ENCODE measurements at places on chromosomes 5 and 9.
A peak's percentile ranks its signal among the peaks of the same experiment; 100 is the strongest.

DNA sequence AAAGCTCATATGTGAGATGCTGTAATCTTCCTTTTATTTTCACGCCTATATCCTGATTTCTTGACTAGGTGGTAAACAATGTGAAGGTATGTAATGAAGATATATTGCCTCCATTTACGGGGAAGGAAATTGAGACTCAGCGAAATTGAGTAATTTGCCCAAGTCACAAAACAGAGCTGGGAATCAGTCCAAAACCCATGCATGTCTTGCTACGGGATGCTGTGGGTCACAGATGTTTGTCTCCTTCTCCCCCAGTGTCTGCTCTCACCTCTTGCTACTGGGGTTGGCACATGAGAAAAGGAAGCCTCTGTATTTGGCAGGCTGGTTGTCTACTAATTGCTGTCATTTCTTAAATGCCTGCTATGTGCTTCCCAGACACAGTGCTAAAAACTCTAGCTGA is 53.7 kb upstream of the TEX48 start:
- DNase-seq = no peak

- no peak for DNase-seq
Observed at GRCh38 chr9:5025416-5025815, 40.3 kb downstream of the JAK2 start.

DNA sequence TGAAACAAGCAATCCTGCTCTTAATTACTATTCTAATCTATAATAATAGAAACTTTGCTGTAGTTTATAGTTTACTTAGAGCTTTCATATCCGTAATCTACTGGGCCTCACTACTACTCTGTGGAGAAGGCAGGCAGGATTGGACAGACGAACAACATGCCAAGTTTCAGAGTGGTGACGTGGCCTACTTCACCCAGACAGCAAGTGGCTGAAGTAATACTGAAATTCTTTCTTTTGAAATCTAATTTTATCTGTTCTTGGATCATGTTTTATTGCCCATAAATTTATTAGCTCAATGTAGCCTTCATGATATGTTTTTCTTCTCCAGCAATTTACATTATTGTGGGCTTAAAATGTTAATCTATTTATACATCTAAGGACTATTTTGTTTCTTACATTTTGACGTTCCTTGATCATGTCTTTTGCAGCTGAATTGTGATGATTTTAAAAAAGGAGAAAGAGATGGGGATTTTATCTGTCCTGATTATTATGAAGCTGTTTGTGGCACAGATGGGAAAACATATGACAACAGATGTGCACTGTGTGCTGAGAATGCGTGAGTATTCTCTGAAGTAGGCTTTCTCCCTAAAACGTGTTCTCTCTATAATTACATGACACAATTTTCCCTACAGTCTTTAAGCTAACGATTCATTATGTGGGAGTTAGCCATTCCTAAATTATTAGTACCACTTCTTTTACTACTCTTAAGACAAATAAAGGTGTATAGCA is 22.4 kb downstream of the SPINK5 start:
- no peak for DNase-seq

DNA sequence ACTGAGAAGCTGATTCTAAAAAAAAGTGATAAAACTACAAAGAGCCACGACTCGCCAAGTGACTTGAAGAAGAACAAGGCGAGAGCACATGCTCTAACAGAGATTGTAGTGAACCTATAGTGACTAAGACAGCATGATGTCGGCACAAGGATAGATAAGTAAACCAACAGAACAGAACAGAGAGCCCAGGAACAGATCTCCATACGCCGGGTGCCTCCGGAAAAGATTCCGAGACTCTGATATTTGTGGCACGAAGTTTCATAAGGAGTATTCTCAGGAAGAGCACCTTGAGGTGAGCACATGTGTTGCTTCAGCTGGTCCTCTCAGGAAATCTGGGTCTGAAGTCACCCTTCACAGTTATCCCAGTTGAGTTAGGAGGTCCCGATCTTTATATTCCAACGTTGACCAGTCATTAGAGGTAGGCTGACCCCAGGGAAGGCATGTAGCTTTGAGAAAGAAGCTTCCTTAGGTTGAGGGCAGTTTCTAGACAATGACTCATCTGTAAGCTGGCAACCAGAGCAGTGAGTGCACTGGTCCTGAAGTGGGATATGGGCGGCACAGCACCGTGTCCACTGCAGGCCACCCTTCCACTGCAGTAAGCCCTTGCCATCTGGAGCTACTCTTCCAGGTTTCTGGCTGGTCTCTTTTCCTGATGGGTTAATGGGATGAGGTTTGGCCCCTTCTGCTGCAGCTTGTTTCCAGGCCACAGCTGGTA is 13.6 kb upstream of the CLK4 start:
- DNase-seq = no peak

GRCh38 chr5:3359642-3360041 is 236.0 kb upstream of the IRX1 start:
- no peak for DNase-seq

DNA sequence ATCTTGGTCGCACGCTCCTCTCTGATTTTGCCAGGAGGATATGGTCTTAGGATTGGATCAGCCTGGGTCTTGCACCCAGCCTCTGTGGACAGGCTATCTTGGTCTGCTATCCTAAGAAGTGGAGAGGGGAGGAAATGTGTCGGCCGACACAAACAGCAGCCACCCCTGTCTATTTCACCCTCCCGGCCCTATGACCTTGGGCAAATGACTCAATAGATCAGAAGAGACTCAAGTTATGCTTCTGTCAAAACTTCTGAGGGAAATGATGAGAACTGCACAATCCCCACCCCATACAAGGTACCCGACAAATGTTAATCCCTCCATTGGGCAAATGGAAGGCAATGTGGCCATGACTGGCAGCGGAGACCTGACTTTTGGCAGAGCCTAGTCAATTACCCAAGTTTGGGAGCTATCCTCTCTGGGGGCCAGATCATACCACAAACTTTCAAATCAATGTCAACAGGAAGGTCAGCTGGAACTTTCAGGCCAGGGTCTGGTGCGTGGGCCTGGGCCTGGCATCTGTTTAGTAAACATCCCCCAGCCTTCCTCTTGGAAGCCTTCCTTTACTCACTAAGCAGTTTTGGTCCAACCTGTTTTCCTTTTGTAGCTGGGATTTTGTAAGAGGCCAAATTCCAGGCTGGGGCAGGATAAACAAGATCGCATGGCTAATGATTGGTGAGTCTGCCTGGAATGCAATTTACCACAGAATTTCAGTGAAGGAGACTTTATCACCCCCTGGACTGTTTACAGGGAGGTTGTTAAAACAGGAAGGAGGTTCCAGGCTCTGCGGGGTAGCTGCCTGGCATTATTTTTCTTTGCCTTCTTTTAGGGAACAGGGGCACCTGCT is 64.2 kb upstream of the CPEB4 start:
- peak; percentile 33 for DNase-seq

- no peak for DNase-seq
Observed at GRCh38 chr5:10536931-10537579, 26.8 kb upstream of the ANKRD33B start.

DNA sequence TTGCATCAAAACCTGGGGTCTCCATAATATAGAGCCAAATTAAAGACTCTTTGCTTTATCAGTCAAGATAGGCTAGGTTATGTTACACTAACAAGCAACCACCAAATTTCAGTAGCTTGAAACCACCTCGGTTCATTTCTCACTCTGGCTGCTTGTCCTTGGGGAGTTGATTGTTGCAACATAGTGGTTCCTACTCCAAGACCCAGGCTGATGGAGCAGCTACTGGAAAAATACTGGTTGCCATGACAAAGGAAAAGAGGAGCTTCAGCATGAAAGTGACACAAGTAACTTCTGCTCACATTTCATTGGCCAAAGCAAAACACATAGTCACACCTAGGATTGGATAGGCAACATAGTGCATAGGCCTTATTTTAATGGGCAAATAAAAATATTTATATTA is 18.5 kb upstream of the RCL1 start:
- DNase-seq = no peak

Data from amniotic stem cell (primary cell).